ENCODE measurements at places on chromosomes 6 and 20. TPM values are rescaled to one million over a fixed set of nuclear protein-coding genes. Genes with fewer than 3 reads are reported as not detected.

- no peak for DNase-seq
Measured at GRCh38 chr6:167211881-167212712, 54.3 kb upstream of the GPR31 start.

DNA sequence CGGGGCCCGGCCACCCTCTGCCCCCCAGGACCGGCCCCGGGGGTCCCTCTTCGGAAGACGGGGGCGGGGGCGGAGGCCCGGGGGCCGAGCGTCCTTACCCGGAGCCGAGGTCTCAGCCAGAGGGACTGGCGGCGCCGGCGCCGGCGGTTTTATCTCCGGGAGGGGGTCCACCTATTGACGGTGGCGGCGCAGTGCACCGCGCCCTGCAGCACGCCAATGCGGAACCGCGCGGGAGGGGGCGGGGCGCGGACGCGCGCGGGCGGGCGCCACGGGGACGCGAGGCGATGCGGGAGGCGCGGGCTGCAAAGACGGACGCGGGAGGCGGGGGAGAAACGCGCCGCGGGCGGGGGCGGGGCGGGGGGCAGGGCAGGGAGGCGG, at the start of gene EEF1A2:
Gene EEF1A2 (minus strand): TSS at position 124 of the 378 bp plus-strand sequence. CDS start 1,320 bp downstream, outside the sequence.
- DNase-seq: no peak

DNA sequence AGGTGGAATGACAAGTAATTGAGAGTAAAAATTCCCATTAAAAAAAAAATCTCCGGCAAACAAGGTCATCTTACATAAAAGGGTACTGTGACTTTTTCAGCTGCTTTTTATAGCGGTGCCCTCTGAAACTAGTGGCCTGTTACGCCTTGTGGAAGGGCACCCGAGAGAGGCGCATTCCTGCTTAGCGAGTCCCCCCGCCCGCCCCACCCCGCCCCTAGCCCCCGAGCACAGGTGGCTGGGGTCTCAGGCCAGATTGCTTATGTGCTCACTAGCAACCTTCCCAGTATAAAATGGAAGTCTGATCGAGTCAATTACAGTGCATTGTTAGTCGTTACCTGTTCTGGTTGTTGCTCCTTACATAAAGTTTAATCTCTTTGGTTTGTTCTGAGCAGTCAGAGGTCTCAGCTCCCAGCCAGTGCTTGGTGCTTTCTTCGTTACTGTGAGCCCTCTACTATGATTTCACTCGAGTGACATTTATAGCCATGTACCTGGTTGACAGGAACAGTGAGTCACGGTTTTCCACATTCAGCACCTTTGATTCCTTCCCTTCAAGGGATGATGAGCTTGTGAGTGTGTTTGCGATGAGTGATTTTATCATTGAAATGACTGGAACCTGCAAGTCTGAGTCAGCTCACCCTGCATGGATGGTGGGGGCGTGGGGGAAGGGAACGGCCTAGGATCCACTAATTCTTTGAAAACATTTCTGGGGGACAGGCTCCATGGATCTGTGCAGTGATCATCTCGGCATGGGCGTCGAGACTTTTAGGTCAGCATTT, 47.6 kb downstream of the ZDHHC14 start:
- DNase-seq: no peak

DNA sequence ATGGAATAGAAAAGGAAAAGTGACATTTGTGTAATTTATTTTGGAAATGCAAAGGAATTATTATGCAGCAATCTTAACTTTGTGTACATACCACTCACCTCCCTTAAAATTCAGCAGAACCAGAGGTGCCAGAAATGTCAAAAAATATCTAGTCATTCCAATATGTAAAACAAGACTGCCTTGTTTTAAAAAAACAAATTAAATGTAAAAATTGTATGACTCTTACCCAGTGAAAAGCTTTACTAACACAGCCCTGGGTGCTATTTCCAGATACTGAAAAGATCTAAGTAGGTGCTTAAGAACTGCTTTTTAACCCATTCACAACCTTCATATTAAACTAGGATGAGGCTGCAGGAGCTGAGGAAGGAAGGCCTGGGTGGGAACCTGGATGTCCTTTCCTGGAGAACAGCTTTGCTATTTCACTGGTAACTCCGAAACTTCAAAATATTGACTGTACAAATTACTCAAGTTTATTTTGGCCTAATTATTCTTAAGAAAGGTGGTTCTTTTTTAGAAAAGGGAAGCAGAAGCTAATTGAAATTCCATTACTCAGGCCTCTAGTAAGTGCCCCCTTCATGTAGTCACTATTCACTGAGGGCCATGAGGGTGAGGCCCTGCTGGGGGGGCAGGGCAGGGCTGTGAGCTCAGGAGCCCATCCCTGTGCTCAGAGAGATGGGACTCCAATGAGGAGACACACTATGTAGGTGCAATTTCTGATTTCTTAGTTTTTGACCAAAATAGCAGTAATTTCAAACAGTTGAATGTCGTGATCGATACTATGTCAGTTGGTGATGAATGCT, 139.6 kb downstream of the MAP3K4 start:
- no peak for DNase-seq

DNA sequence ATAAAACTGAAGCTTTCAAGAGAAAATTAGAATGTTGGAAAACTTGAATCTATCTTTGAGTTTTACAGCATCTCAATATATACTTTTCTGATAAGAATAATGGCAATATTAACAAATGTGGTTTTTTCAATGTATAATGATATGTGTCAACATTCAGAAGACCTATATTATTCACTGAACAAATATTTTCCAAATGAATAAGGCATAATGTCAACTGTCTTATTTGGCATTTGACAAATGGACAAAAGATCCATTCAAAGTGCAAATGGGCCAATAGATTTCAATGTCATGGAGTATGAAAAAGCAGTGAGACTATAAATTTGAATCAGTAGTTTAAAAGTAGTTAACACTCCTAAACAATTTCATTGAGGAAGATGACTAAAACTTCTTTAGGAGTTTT, 20.9 kb downstream of the LMBRD1 start:
- DNase-seq: no peak

DNA sequence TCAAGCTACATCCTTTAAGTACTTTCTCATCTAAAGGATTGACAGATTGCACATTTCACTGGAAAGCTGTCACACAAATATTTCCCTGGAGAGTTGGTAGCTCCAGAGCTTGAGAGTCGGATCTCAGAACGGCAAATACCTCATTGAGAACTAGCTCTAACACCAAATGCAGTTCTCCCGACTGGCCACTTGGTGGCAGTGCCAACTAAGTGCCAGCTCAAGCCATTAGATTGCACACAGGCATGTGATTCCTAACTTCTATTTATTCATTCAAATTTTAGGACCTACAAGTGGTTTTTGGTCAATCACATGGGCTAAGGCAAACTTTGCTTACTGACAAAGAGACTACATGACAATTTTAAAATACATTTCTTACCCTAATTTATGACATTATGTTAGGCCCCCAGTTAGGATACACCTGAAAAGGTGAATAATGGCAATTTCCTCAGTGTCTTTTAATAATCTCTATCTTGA, 7.9 kb upstream of the MCHR2 start:
- DNase-seq: peak; percentile 41

DNA sequence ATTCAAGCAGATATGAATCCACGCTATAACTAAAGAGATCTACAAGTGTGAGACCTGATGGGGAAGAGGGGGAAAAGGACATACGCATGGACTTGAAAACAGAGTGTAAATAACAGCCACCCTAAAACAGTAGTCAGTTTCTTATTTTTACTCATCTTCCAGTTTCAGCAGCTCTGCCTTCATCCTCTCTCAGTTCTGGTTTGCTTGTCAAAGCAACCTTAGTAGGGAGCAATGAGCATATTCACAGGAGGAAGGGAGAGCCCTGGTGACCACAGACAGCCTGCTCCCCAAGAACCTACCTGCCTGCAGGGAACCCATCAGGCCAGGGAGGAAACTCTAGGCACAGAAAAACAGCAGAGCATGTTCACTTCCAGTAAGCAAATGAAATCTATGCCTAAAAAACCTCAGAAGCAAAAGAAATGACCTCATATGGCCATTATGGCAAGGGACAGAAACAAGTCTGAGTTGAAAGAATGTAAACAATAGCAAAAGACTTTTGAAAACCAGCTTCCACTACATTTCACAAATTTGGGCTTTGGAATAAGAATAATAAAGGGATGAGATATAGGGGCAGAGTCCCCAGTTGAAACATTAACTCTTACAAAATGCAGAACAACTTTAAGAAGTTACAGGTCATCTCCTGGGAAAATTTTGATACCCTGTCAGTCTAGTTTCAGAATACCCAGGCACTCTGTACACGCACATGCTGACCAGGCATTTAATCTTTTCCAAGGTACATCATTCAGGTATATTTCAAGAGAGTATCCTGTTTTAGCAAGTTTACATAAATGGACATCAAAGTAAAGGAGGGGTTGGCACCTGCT, 120.8 kb upstream of the BCLAF1 start:
- DNase-seq: no peak

GRCh38 chr6:12593771-12594529, 122.6 kb upstream of the PHACTR1 start:
- peak; percentile 3 for DNase-seq

GRCh38 chr20:33124261-33124660, 43.7 kb upstream of the BPIFA2 start:
- DNase-seq: no peak

GRCh38 chr6:88133718-88134117, 32.4 kb downstream of the CNR1 start:
- no peak for DNase-seq

DNA sequence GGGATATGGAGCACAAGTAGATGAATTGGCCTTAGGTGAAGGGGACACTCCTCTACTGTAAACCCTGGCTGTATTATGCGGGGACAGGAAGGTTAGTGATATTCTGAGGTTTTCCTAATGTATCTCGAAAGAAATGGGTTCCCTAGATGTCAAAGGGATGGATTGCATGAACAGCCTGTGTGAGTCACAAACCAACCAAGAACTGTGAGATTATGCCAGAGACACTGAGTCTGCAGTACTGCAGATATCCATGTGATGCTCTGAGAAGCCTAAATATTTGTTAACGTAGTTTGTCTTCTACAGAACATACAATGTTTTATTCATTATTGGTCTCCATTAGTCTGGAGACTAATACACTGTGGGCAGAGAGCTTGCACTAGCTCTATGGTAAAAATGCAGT, 182.2 kb downstream of the AKAP7 start:
- DNase-seq: no peak

GRCh38 chr6:16907991-16908390, 146.7 kb upstream of the ATXN1 start:
- DNase-seq: no peak

DNA sequence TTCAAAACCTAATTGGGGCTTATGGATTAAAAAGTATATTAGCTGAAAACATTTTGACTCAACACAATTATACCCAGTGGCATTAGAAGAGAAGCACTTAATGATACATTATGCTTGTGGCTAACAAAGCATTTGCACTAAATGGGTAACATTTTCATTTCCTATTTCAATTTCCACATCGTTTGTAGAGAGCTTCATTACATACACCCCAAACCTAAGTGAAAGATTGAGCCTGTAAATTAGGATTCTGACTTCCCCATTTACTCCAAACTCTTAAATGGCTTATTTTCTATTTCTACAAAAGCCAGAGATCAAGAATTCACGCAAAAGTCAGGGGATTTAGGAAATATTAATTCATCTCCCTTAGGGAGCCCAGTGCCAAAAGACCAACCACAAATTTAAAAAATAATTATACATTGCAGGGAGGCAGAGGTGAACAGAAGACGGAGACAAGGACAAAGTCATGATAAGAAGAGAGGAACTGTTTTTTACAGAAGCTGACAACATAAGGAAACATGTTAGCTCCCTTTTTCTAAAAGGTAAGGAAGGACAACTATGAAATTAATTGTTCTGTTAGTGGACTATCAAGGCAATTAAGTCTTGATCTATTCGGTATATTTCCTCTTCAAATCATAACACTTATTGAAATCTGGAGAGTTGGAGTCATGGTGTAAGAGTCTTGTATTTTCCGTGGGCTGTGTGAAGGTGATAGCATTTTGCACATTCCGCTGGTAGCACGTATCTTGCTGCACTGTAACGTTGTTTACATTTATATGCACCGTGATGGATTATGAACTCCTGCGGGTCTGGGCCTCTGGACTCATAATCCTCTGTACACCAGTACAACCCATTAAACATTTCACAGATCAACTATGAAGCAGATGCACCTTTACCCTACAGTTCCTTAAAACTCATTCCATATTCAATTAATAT, 24.8 kb upstream of the EZR start:
- no peak for DNase-seq

GRCh38 chr6:41438746-41439145, 103.3 kb downstream of the NCR2 start:
- DNase-seq: no peak

DNA sequence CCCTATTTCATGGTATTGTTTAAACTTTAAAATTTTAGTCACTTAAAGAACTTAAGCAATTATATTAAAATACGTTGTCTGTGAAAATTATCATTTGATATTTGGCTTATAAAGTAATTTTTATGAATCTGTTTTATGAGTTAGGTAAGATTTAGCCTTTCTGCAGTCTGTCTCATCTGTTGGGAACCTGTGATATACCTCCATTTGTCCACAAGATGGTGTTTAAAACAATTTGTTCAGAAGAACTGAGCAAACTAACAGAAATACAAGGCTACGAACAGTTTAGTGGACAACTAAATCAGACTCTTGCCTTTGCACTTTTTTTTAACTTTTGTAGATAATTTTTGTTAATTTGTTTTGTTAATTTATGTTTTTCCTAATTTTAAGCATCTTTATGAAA, 92.4 kb downstream of the COL9A1 start:
- no peak for DNase-seq

- DNase-seq: no peak
Measured at GRCh38 chr6:82397962-82398692, 34.5 kb downstream of the TPBG start.

- DNase-seq: peak; percentile 61
Measured at GRCh38 chr6:41546866-41547798, 951 bp downstream of the FOXP4 start.

GRCh38 chr20:32523613-32524213, 61.4 kb downstream of the NOL4L start:
- DNase-seq: no peak

DNA sequence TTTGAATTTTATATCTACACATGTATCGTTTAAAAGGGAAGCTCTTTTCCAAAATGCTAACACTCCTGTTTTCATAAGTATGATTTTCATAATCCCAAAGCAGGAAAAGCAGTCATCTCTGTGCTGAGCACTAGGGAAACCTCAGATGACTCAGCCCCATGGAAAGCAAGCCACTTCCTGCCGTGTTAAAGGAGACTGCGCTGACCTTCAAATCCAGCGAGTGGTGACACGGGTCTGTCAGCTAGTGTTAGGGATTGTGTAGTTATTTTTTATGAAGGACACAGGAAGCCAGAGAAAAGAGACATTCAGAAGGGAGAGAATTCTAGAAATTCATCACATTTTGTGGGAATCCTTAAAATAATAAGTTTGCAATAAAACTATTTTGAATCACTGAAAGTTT, 57.0 kb upstream of the CD93 start:
- DNase-seq: no peak

Gene RPP40
- total RNA-seq: 9.8 TPM

Gene C6orf58
- total RNA-seq: not detected

Gene EYS
- not detected for total RNA-seq

Gene BPIFB4
- not detected for total RNA-seq

Gene SLC22A23
- 16.7 TPM for total RNA-seq

Gene ARFGEF3
- total RNA-seq: 2.7 TPM

Gene ESR1
- 3.8 TPM for total RNA-seq

Gene SLC35B3
- 25.7 TPM for total RNA-seq
